ENCODE measurements at places on chromosomes 7 and 10.

DNA sequence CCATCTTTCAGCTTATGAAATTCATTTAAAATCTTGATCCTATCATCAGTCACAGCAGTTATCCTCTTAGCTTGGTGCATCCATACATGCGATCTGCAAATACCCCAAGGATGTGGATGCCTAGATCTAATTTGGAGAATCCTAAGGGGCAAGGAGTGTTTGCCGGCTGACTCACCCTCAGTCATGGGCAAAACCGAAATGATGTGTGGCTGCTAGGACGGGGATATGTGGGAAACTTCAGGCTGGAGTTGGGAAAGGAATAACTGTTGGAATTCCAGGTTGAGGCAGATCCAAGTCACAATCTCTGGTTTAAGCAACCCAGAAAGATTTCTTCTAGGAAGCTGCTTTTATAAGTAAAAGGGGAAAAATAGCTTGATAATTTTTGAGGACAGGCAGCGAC is 19.7 kb upstream of the GOT1 start:
- no peak for DNase-seq

DNA sequence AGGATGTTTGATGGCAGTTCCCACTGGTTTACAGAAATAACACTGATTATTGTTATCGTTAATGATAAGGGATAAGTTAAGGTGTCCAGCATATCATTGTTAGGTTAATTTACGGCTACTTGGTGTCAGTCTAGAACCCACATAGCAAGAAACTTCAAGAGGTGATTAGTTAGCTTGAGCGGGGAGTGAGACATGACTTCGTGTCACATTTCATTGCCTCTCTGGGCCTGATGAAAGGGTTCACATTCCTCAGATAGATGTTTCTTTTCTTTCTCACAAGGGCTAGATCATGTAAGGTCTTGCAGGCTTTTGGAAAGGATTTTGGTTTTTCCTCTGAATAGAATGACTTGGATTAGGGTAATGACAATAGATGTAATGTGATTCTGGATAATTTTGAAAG is 26.7 kb downstream of the WAC start:
- DNase-seq: no peak

DNA sequence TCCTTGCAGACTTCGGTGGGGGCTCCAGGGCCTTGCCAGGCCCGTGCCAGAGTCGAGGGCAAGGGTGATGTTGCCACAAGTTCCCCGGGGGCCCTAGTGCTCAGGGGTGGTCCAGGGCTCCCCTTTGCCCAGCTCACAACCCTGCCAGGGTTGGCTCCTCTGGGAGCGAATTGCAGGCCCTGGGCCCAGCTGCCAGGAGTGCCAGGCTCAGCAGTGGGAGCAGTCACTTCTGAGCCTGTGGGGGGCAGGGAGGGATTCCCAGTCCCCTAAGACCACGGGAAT is 43.8 kb downstream of the TCERG1L start:
- DNase-seq: no peak

- DNase-seq: no peak
These were observed 77.2 kb downstream of the TNS3 start for GRCh38 chr7:47504551-47505311.

GRCh38 chr7:68823996-68824780 is 774.1 kb upstream of the AUTS2 start:
- no peak for DNase-seq
